ENCODE measurements at places on chromosomes 3 and 15.
A peak's percentile ranks its signal among the peaks of the same experiment; 100 is the strongest.

DNA sequence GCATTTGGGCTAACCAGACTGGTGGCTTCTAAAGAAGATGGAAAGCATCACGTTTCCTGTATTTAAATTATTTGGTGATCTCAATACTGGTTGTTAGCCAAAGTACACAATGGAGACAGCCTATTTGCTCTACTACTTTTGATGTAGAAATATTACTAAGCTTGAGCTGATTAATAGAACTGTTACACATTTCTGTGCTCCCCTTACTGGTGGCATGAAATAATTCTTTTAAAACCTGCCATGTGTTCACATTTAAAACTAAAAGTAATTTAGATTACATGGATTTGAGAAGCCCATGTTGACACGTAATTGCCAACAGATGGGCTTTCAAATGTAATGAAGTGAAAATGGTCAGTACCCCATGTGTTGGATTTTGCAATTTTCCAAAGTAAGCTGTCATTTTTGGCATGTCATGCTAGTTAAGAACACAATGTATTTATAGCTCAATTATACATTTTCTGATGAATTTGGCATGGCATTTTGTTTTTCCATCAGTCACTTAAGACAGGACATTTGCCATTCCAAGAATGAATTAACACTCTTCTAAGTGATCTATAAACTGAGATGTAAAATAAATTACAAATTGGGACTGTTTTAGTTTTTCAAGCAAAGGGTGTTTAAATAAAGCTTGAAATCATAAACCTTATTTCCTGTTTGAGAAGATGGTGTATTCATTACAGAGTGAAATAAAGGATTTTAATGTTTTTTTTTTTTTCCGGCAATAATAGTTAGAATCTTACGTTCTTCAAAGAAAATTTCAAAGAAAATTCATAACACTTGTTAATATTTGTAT is 10.8 kb upstream of the RARRES1 start:
- no peak for DNase-seq

- DNase-seq = no peak
These were observed 49.2 kb downstream of the MRPL3 start for GRCh38 chr3:131453533-131453932.

- DNase-seq = no peak
These were observed 6.7 kb upstream of the ALCAM start for GRCh38 chr3:105360003-105360402.

GRCh38 chr3:74447221-74447620 is 167.2 kb downstream of the CNTN3 start:
- DNase-seq = no peak

- DNase-seq = peak; percentile 18
These were observed 191.6 kb downstream of the SV2B start for GRCh38 chr15:91291673-91292072.

DNA sequence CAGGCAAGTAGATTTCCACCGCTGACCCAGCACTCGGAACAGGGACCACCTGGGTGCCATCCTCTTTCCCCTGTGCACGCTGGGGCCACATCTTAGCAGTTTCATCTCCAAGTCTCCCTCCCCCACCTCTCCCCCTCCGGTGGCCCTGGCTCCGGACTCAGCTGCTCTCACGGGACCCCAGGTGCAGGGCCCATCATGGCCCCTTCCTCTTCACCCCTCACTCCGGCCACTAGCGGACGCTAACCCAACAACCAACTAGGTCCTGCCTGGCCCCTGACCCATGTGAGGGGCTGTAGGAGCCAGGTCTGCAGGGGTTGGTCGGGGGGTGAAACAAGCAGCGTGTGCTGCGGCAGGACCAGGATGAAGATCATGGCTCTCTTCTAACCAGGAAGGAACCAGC is 31.3 kb upstream of the IQSEC1 start:
- no peak for DNase-seq

DNA sequence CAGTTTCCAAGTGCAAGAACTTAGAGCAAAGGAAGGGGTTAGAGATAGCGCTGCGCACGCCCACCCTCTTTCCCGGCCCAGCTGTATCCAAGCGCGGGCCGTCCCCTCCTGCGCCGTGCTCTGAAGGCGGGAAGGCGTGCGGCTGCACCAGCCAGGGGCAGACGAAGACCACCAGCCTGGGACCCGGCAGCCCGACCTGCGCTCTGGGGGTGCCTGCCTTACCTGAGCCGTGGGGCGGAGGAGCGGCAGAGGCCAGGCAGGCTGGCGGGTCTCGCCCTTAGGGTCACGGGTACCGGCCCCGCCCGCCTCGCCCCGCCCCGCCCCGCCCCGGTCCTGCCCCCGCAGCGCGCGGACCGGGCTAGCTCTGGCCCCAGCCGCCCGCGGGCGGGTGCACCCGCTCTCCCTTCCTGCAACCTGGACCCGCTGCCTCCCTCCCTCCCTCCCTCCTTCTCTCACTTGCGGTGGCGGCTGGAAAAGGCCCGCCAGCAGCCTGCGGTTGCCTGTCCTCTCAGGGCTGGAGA is at the start of gene WDR72:
Gene WDR72, minus strand, starts transcription at position 253 of the 521 bp plus-strand sequence. CDS start 26,514 bp downstream, outside the sequence.
- DNase-seq = no peak
